ENCODE measurements at places on chromosomes 2 and 18.

GRCh38 chr18:31225668-31226067 is 63.0 kb upstream of the DSC1 start:
- no peak for DNase-seq

DNA sequence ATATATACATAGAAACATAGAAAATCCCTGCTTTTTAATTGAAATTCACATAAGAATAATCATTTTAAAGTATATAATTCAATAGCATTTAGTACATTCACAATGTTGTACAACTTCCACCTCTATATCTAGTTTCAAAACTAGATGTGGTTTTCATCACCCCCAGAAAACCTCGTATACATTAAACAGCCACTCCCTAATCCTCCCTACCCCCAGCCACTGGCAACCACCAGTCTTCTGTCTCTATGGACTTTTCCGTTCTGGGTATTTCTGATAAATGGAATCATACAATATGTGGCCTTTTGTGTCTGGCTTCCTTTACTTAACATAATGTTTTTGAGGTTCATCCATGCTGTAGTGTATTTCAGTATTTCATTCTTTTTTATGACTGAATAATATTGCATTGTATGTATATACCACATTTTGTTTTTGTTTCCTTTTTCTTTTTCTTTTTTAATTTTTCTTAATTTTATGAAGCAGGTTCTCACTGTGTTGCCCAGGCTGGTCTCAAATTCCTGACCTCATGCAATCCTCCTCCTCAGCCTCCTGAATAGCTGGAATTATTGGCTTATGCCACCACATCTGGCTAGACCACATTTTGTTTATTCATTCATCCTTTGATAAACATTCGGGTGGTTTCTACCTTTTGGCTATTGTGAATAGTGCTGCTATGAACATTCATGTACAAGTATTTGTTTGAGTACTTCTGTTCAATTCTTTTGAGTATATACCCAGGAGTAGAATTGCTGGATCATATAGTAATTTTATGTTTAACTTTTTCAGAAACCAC is 50.6 kb upstream of the RNF152 start:
- no peak for DNase-seq

DNA sequence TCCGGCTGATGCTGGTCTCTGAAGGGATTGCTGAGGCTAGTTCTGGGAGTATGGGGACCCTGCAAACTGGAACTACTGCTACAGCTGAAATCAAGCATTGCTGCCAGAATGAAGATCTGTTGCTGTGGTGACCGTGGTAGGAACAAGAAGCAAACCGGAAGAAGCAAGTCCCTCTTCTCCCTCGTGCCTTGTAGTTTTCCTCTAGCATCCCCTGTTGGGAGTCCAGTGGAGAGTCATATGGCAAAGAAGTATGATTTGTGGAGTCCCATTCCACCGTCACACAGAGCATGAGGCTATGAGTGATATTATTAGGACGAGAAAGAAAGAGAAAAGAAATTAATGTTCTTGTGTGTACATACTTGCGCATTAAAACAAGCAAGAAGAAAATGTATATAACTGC is 138.8 kb upstream of the SP5 start:
- DNase-seq = no peak

DNA sequence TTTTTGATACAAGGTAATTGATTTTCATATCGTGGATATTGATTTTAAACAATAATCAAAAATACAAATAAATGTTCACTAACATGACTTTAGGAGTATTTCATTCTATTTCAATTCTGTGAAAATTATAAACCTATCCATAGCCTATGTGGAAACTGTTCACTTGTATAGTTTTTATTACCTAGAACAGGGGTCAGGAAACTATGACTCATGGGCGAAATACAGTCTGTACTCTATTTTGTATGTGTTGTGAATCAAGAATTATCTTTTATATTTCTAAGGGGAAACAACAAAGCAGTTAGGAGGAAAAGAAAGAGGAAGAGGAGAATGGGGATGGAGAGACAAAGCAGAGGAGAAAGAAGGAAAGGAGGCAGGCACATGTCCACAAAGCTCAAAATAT is 181.7 kb upstream of the VRK2 start:
- DNase-seq = no peak

DNA sequence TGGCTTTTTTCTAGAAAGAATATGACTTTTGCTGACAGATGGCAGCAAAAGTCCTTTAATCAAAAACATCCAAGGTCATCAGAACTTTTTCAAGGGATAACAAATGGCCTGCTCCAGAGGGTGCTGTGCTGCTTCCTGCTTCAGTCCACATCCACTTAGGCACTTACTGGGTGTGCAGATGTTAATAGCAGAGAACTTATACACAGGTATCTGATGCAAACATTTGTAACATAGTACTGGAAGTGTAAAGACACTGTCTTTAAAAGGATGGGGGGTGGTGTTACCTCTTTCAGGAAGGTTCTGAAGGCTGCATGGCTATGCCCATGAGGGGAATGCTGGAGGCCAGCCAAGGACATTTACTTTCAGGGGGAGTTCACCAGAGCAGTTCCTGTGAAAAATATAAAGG is 5.5 kb downstream of the HOXD8 start:
- no peak for DNase-seq

GRCh38 chr2:158735822-158736580 is 59.1 kb upstream of the DAPL1 start:
- no peak for DNase-seq

DNA sequence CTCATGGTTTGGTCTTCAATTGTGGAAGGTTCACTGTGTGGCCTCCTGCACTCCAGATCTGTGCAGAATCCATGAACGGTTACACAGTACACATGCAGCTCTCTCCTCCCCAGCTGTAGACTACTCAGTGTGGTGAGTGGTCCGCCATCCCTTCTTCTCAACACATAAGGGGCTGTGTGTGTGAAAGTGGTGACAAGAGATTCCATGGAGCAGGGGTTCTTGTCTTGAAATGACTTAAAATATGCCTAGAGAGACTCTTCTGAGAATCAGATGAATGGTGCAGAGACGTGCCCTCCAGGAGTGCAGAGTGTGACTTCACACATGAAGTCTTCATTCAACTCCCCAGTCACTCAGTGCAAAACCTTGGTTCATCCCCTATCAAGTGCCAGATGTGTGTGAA is 151.0 kb upstream of the COPS8 start:
- DNase-seq = no peak

GRCh38 chr2:168896783-168897182 is 4.3 kb upstream of the G6PC2 start:
- DNase-seq = no peak

DNA sequence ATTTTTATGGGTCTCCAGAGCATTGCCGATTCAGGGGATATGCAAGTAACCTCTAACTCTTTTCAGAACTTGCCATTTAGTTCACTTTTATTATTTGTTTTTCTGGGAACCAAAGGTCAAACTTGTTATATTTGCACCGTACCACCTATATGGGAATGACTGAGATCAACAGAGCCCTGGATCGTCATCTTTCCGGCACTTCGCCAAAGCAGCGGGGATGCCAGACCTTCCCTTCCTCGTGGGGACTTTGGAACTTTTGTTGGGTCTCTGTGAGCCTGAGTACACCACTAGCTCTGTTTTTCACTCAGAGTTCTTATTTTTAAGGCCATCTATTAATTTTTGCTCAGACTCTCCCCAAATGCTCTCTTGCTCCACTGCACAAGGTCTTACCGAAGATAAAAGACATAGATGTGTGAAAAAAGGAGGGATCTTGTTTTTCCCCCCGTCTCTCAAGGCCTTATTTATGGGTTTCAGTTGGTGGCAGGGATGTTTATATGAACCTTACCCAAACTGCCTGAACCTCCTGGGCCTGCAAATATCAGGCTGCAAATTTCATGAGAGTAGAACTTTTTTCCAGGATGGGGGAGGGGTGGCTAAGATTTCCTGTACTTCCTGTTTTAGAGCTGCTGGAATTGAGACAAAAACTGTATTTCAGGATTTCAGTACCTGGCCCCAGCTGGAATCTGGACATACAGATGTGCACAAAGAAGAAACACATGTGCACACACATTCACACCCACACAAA is 350.3 kb downstream of the HRH4 start:
- DNase-seq = no peak

GRCh38 chr18:9359796-9360195 is 25.2 kb downstream of the TWSG1 start:
- DNase-seq = no peak

DNA sequence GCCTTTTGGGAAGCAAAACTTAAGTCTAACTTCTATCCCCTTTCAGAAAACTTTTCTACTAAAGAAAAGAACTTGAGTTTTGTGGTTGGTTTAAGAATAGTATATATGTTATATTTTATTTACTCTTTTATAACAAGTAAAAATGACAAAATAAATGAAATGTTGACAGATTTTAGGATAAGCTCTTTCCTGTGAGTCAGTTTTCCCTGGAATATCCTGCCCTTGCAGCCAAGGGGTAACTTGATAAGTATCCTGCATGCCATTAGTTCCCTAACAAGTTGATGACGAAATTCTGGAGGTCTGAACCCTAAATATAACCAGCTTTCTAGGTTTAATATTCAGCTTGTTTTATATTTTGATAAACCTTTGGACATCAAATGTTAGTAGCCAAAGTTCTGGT is 7.3 kb upstream of the HTR2B start:
- DNase-seq = no peak

GRCh38 chr2:138209009-138209408 is 244.7 kb downstream of the HNMT start:
- no peak for DNase-seq

GRCh38 chr18:77379976-77380509 is 130.4 kb downstream of the GALR1 start:
- no peak for DNase-seq

DNA sequence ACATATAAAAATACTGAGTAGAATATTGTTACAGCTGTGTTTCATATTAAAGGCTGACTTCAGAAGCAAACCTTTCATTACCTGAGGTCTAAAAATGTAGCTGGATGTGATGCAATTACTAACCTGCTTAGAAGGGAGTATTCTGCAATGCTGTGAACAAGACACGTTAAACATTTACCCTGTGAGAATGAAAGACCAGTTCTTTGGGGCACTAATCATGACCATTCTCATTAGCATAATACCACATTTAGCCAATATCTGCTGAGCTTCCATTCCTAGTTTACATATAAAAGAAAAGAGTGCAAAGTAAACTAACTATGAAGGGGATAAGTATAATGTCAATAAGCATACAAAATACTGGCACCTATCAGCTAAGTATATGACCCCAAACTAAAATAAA is 784.0 kb upstream of the KLHL29 start:
- no peak for DNase-seq

DNA sequence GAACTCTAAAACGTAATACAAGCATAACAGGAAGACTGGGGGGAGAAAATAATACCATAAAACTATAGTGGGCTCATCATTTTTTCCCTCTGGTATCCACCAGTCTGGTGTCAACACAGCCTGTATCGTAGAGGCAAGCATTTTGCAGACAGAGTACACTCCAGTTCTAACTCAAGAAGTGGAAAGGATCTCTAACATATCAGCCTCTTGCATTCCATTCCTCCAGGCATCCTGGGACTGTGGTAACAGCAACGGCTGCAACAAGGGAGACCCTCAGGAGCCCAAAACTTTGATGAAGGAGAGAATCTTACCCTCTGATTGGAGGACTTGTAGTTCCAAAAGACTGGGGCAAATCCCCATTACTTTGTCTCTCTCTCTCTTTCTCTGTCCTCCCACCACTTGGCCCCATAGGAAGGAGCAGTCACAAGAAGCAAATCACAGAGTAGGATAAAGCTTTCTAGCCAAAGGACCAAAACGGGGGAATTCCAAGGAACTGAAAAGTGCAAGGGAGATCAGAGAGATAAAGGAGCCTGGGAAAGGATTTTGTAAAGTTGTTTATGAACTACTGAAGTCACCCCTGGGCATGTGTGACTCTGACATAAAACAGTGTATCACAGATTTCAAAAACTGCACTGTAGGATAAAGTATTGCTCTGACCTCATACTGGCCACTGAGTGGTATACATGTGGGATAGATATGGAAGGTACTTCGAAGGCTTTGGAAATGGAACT is 11.9 kb downstream of the FRZB start:
- DNase-seq = no peak

- no peak for DNase-seq
Measured at GRCh38 chr2:219581346-219581745, 9.2 kb downstream of the INHA start.

- DNase-seq = no peak
Measured at GRCh38 chr2:227383686-227384085, 4.1 kb downstream of the SCYGR1 start.

DNA sequence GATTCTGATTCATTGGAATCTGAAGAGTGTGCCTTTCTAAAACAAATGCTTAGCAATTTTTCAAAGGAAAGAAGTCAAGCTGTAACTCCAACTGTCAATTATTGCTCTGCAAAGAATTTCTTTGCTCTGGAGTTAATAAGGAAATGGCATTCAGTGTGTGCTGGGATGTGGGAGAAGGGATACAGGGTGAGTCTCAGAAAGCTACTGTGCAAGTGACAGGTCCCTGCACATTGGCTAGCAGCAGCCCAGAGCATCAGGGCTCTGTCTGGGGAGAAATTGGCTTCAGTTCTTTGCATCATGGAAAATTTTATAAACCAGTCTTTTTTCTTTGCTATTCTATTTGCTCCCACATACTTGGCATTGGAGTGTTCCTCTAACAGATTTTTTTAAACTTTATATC is 1.1 kb upstream of the SYT4 start:
- DNase-seq = no peak

- no peak for DNase-seq
Measured at GRCh38 chr2:42970151-42970550, 177.8 kb upstream of the HAAO start.

DNA sequence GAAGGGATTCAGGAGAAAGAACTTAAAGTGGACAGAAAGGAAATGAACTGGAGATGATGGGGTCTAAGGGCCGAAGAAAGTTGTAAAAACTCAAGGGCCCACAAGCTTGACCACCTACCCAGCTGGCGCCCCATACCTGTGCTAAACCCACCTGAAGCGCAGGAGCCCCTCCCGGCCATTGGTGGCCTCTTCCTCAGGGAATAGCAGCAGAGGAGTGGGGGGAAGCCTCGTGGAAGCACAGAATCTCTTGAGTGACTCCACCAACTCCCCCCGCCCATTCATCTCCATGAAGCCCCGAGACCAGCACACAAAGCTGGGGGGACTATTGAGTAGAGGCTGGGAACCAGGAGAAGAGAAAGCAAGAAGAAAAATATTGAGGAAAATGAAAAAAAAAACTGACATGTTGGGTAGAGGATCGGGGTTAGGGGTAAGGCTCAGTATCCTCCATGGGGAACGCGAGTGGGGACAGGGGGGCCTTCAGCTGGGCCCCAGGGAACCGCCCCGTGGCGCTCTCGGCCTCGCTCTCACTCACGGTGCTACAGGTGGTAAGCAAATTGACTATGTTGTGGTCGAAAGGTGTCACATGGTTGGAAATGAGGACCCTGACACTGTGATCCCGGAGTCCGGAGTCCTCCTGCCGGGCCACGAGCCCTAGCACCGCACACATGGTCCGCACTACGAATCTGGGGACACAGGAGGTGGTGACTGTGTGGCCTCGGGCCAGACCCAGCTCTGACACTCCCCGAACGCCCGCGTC is 728 bp downstream of the AUP1 start:
- no peak for DNase-seq

DNA sequence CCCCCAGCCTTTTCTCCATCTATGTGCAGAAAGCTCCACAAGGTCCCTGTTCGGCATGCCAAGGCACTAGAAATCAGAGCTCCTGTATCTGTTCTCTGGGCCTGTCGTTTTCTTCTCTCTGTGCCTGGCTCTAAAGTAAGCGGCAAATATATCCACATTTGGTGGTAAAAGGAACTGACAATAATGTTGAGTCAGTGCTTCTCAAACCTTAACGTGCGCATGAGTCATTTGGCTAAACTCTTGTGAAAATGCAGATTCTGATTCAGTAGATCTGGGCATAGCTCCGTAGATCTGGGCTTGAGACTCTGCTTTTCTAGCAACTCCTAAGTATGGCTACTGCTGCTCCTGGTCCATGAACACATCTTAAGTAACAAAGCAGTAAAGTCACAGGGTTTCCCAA is 16.5 kb upstream of the ACSL3 start:
- no peak for DNase-seq
